GM23248 (cell line): ENCODE measurements at places on chromosomes 7 and 10. TPM values are rescaled to one million over a fixed set of nuclear protein-coding genes. Genes with fewer than 3 reads are reported as not detected.

Gene ANKRD30A
- not detected in 2 replicates for polyA plus RNA-seq

Gene TMEM106B
- polyA plus RNA-seq: 45.3 and 48.7 TPM in 2 replicates

Gene HMX2
- polyA plus RNA-seq: not detected in 2 replicates

Gene SFTPA1
- polyA plus RNA-seq: not detected in 2 replicates

Gene OGDHL
- polyA plus RNA-seq: not detected in 2 replicates

Gene ANXA8L1
- polyA plus RNA-seq: 1.8 and 2.0 TPM in 2 replicates

Gene FZD1
- 3.8 and 4.0 TPM in 2 replicates for polyA plus RNA-seq

Gene DNAH11
- polyA plus RNA-seq: 0.91 and 1.3 TPM in 2 replicates
